ENCODE measurements at places on chromosomes 1 and 21. TPM values are rescaled to one million over a fixed set of nuclear protein-coding genes. Genes with fewer than 3 reads are reported as not detected.
A peak's percentile ranks its signal among the peaks of the same experiment; 100 is the strongest.

DNA sequence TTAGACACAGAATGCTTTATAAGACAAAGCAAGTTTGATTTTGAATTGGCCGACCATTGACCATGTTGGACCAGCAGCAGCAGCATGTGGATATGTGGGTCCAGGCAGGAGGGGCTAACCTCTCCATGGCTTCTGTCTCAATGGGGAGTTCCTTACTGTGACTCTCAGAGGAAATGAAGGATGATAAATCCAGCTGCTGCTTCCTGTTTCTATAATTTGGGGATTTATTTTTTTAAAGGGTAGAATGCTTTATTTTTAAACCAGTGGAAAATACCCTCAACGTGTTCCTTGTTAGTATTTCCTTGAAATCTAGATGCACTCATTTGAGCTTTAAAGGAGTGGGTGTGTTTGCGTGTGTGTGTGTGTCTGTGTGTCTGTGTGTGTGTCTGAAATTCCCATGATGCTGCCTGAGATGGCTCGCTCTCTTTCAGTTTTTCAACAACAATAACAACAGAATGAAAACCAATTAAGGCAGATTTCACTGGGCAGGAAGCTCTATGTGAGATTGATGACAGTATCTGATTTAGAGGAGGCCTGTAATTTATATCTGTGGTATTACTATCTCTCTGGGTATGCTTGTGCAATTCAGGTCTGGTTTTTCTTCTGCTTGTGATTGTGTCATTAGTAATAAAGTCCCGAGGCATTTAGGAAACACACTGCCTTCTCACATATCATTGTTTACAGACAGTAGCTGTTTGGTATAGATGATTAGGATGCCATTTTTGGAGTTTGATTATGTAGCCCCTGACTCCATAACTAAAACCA lies 86.1 kb upstream of the ZNF326 start:
- no peak for DNase-seq
- no peaks in the 10 kb centered on the region for H3K27me3 ChIP-seq
- H3K4me3 ChIP-seq: no peak overlapping the region
- no peaks in the 10 kb centered on the region for H3K36me3 ChIP-seq
- peaks cover 23% of the 10 kb centered on the region for H3K4me1 ChIP-seq

Gene MTF1
- 8.8 TPM for total RNA-seq

DNA sequence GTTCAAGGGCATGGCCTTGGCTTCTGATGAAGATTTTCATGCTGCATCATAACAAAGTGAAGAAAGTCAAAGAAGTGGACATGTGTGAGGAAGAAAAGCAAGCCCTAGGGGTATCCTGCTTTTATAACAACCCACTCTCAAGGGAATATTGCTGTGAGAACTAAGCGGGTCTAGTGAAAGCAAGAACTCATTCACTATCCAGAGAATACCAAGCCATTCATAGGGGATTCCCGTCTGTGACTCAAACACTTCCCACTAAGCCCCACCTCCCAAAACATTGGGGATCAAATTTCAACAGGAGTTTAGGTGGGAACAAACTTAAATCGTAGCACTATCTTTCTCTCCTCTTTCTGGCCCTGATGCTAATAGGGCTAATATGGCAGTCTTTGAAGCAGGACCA lies 98.5 kb upstream of the CTTNBP2NL start:
- H3K4me1 ChIP-seq: no peaks in the 10 kb centered on the region
- no peak overlapping the region for H3K4me3 ChIP-seq
- H3K36me3 ChIP-seq: no peaks in the 10 kb centered on the region
- DNase-seq: no peak
- no peaks in the 10 kb centered on the region for H3K27me3 ChIP-seq
- no peak overlapping the region for H3K27ac ChIP-seq

Gene RHBDL2
- 5.9 TPM for total RNA-seq

GRCh38 chr1:245129319-245130240 lies 25.2 kb upstream of the KIF26B start:
- H3K27me3 ChIP-seq: peaks cover 23% of the 10 kb centered on the region
- no peaks in the 10 kb centered on the region for H3K36me3 ChIP-seq
- no peaks in the 10 kb centered on the region for H3K4me1 ChIP-seq
- H3K4me3 ChIP-seq: no peak overlapping the region
- DNase-seq: peak; percentile 41
- no peak overlapping the region for H3K27ac ChIP-seq

- peak within 1 kb of the TSS; percentile 91 for H3K27ac ChIP-seq
- no peaks in the 10 kb centered on the region for H3K27me3 ChIP-seq
- H3K36me3 ChIP-seq: peaks cover 11% of the 10 kb centered on the region
These were observed at the start of gene MINDY1 for GRCh38 chr1:151006327-151007052. MINDY1 (minus strand) TSS chr1:151006902; CDS start chr1:151002617, 4,285 bp downstream.

Measured in suprapubic skin (tissue), 4 donors.